Uterine smooth muscle cell (primary cell): ENCODE measurements at places on chromosomes 11 and 22. TPM values are rescaled to one million over a fixed set of nuclear protein-coding genes. Genes with fewer than 3 reads are reported as not detected.

The DDTL gene
- 0.44 and 0.87 TPM in 2 replicates for total RNA-seq

The APOA5 gene
- not detected in 2 replicates for total RNA-seq

The SEPTIN5 gene
- total RNA-seq: 14.8 and 39.5 TPM in 2 replicates

The OR5L1 gene
- total RNA-seq: not detected in 2 replicates

The UBQLNL gene
- total RNA-seq: not detected in 2 replicates

The CRYBA4 gene
- total RNA-seq: not detected in 2 replicates

The POU2AF3 gene
- 0.12 TPM in 1 of 2 replicates, not detected in the other for total RNA-seq
